Uterus (tissue), 4 donors: ENCODE measurements at places on chromosomes 2 and 18. TPM values are rescaled to one million over a fixed set of nuclear protein-coding genes. Genes with fewer than 3 reads are reported as not detected.

- H3K4me3 ChIP-seq: no peak overlapping the region
- no peak for DNase-seq
- H3K36me3 ChIP-seq: no peaks in the 10 kb centered on the region
- H3K27me3 ChIP-seq: no peaks in the 10 kb centered on the region
Observed at GRCh38 chr2:48587961-48588360, 29.7 kb upstream of the GTF2A1L start.

GRCh38 chr18:46054956-46055837 is 16.9 kb downstream of the PSTPIP2 start:
- no peaks in the 10 kb centered on the region for H3K36me3 ChIP-seq
- H3K4me3 ChIP-seq: no peak overlapping the region
- no peaks in the 10 kb centered on the region for H3K27me3 ChIP-seq
- no peak overlapping the region for H3K27ac ChIP-seq
- H3K4me1 ChIP-seq: no peaks in the 10 kb centered on the region

DNA sequence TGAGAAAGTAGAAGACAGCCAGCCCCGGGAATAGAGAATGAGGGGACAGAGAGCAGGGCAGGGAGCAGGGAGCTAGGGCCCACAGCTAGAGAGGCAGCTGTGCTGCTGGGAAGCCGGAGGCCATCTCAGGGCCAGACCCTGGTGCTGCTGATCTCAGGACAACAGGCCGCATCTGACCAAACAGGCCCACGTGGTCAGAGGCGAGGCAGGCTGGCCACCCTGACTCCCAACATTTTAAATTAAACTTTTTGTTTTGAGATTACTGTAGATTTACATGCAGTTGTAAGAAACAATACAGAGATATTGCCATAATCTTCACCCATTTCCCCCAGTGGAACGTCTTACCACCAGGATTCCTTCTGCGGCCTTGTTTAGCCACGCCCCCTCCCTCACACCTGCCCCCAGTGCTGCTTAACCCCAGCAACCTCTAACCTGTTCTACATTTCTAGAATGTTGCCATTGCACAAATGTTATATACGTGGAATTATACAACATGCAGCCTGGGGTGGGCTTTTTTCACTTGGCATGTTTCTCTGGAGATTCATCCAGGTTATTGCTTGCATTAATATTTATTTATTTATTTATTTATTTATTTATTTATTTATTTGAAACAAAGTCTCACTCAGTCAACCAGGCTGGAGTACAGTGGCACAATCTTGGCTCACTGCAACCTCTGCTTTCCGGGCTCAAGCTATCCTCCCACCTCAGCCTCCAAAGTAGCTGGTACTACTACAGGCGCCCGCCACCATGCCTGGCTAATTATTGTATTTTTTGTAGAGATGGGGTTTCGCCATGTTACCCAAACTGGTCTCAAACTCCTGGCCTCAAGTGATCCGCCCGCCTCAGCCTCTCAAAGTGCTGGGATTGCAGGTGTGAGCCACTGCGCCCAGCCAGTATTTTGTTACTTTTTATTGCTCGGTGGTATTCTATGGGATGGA is 48.6 kb upstream of the GPR17 start:
- no peak overlapping the region for H3K27ac ChIP-seq
- no peaks in the 10 kb centered on the region for H3K27me3 ChIP-seq
- H3K36me3 ChIP-seq: no peaks in the 10 kb centered on the region
- DNase-seq: no peak
- no peak overlapping the region for H3K4me3 ChIP-seq
- no peaks in the 10 kb centered on the region for H3K4me1 ChIP-seq

GRCh38 chr18:22086973-22087372 is 82.4 kb upstream of the GATA6 start:
- H3K36me3 ChIP-seq: no peaks in the 10 kb centered on the region
- H3K4me1 ChIP-seq: no peaks in the 10 kb centered on the region
- DNase-seq: no peak
- H3K27me3 ChIP-seq: no peaks in the 10 kb centered on the region

DNA sequence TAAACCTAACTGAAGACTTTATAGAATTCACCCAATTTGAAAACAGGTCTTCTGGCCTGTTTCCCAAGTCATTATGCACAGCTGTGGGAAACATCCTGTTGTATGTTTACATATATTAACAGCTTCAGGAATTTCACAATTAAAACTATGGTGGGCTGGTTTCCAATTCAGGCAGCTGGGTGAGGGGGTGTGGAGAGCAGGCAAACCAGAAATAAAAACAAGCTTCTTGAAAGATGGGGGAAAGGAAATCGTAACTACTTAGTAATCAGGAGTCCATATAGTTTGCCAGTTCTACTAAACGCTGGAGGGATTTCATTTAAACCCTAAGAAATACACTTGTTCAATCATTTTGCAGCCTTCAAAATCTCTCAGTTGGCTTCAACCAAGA is 22.8 kb downstream of the ATP8B1 start:
- H3K36me3 ChIP-seq: no peaks in the 10 kb centered on the region
- peak overlapping the region; percentile 88 for H3K27ac ChIP-seq
- H3K27me3 ChIP-seq: no peaks in the 10 kb centered on the region
- peaks cover 10% of the 10 kb centered on the region for H3K4me1 ChIP-seq
- no peak for DNase-seq

CDH20 gene
- total RNA-seq: 5.9 TPM
